ENCODE measurements at places on chromosomes 5 and 9.

DNA sequence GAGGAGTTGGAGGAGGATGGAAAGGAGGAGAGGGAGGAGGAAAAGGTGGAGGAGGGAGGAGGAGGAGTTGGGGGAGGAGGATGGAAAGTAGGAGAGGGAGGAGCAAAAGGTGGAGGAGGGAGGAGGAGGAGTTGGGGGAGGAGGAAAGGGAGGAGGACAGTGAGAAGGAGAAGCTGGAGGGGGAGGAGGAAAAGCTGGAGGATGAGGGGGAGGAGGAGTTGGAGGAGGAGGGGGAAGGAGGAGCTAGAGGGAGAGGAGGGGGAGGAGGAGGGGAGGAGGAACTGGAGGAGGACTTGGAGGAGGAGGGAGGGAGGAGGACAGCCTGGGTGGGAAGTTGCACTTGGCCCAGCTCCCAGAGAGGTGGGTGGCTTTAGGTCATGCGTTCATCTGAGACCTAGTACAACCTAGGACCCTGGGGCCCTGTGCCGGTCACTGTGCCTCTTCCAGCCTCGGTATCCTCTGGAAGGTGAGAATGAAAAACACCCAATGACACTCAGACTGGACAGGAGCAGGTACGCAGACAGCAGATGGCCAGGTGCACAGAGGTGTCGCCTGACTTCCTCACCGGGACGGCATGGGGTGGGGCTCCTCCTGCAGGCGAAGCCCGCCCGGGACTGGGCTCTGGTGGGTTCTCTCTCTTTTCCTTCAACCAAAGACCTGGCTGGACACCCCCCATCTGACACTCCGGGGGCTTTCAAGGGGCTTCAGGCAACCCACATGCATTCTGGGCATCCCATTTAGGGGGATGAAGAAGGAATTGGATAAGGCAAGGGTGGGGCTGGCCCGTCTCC is 12.2 kb upstream of the SLC2A6 start:
- H3K4me3 ChIP-seq: no peak overlapping the region
- H3K27ac ChIP-seq: no peak overlapping the region
- DNase-seq: no peak
- H3K36me3 ChIP-seq: no peaks in the 10 kb centered on the region
- H3K4me1 ChIP-seq: peaks cover 3% of the 10 kb centered on the region

- H3K27ac ChIP-seq: no peak overlapping the region
- H3K4me1 ChIP-seq: no peaks in the 10 kb centered on the region
- peaks cover 96% of the 10 kb centered on the region for H3K36me3 ChIP-seq
- H3K4me3 ChIP-seq: no peak overlapping the region
- no peaks in the 10 kb centered on the region for H3K27me3 ChIP-seq
Measured at GRCh38 chr9:89395931-89396710, 77.8 kb downstream of the SECISBP2 start.

GRCh38 chr9:93587651-93588347 is 11.4 kb downstream of the PHF2 start:
- H3K4me3 ChIP-seq: no peak overlapping the region
- no peaks in the 10 kb centered on the region for H3K36me3 ChIP-seq
- H3K4me1 ChIP-seq: peaks cover 4% of the 10 kb centered on the region
- no peak for DNase-seq

DNA sequence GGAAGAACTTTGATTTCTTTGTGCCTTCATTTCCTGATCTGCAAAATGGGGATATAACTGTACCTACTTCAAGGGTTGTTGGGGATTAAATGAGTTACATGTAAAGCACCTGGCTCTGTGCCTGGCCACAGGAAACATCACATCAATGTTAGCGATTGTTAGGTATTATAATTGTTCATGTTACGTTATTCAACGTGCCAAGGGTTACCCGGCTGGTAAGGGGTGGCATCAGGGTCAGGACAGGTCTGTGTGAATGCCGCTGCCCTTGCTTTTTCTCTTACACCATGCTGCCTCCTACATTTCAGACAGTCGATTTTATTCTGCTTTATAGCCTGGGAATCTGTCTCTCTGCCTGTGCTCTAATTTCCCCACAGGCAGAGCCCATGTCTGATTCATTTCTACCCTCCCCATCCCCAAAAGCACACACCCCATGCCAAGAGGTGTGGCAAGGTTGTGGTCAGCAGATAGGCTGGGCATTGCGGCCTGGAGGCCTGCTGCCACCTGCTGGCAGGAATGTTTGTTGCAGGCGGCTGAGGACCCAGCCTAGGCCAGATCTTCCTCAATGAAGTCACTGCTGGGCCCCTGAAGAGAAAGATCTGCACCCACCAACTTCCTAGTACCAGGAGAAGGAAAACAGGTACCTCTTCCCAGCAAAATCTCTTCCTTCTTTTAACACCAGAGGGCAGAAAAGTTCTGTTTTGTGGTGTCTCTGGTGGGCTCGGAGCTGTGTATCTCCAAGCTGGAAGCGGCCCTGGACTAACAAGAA is 5.3 kb downstream of the ANKS6 start:
- H3K36me3 ChIP-seq: no peaks in the 10 kb centered on the region
- peak; percentile 25 for DNase-seq
- H3K27ac ChIP-seq: no peak overlapping the region
- H3K27me3 ChIP-seq: no peaks in the 10 kb centered on the region
- H3K4me3 ChIP-seq: no peak overlapping the region
- H3K4me1 ChIP-seq: peaks cover 16% of the 10 kb centered on the region

GRCh38 chr5:104513121-104513602 is 950.6 kb upstream of the NUDT12 start:
- H3K4me1 ChIP-seq: no peaks in the 10 kb centered on the region
- no peak overlapping the region for H3K27ac ChIP-seq
- H3K36me3 ChIP-seq: no peaks in the 10 kb centered on the region

DNA sequence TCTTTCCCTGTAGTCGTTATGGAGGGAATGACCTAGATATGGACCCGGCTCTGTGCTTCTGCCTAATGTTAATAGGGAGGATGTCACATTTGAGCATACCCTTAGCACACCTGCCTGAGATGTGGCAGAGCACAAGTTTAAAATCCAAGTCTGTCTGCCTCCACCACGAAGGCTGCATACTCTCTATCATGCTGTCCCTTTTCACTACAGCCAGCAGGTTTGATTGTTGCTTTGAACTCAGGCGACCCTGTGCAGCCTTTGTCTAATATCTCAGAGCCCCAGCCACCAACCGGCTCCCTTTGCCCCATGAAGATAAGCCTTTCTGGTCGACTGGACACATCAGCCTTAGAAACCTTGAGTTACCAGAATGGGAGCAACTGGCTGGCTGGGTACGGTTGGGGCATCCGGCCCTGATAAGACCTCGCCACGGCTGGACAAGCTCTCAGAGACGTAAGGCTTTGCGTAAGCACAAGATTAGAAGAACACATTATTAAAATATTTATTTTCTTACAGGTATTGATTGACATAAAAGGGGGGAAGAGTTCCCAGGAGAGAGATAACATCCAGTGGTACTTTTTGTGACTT is 222.0 kb upstream of the TRIM32 start:
- H3K27ac ChIP-seq: no peak overlapping the region
- H3K27me3 ChIP-seq: no peaks in the 10 kb centered on the region
- no peak overlapping the region for H3K4me3 ChIP-seq
- no peaks in the 10 kb centered on the region for H3K4me1 ChIP-seq
- no peaks in the 10 kb centered on the region for H3K36me3 ChIP-seq
- DNase-seq: no peak

- H3K27ac ChIP-seq: no peak overlapping the region
- H3K27me3 ChIP-seq: no peaks in the 10 kb centered on the region
Measured at GRCh38 chr5:3311433-3311832, 284.2 kb upstream of the IRX1 start.

DNA sequence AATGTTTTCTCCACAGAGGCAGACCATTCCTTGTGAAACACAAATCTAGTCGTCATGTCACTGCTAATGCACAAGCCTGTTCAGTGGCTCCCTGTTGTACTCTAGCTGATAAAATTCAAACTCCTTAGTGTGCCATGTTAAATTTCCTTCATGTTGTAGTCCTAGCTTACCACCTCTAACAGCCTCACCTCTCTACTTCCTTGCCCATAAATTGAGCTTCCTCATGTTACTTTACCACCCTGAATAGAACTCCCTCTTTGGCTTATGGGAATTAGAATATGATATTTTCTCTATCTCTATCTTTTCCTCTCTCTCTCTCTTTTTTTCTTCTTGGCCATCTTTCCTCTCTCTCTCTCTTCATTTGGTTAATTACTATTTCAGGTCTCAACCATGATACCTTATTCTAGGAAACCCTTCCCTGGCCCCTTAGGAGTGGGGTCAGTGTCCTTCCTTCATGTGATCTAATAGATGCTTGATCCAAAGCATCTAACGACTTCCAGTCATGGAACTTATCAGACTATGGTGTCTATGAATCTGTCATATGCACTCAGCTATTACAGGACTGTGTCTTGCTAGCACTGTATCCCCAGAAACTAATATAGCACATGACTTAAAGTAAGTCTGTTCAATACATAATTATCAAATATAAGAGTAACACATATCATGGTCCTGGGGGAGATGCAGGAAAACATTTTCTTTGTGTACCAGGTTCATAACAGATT is 31.5 kb upstream of the ALDH1A1 start:
- no peak for DNase-seq
- H3K27me3 ChIP-seq: no peaks in the 10 kb centered on the region
- H3K4me1 ChIP-seq: no peaks in the 10 kb centered on the region
- no peak overlapping the region for H3K27ac ChIP-seq

GRCh38 chr5:32785611-32786254 is 74.6 kb downstream of the NPR3 start:
- H3K4me1 ChIP-seq: no peaks in the 10 kb centered on the region
- no peaks in the 10 kb centered on the region for H3K36me3 ChIP-seq
- H3K27me3 ChIP-seq: no peaks in the 10 kb centered on the region
- H3K4me3 ChIP-seq: no peak overlapping the region
- H3K27ac ChIP-seq: no peak overlapping the region

DNA sequence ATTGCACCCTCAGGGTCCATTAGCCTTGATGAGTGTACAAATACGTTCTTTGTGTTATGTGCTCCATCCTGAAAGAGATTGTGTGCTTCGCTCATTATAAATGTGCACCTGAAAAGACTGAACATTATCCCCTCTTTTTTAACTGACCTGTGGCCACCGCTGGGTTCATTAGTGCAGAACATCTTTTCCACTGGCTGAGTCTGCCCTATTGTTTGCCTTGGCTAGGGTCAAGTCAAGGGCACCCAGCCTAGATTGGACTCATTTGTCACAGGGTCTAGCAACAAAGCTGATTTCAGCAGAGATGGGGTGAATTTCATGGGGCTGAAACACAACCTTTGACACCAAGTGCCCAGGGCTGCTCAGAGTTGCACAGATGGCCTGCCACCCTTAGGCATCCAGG is 764.1 kb upstream of the ARRDC3 start:
- no peak for DNase-seq
- no peak overlapping the region for H3K4me3 ChIP-seq
- H3K27ac ChIP-seq: no peak overlapping the region
- H3K4me1 ChIP-seq: no peaks in the 10 kb centered on the region
- H3K27me3 ChIP-seq: no peaks in the 10 kb centered on the region

- no peak for DNase-seq
- no peaks in the 10 kb centered on the region for H3K27me3 ChIP-seq
- no peak overlapping the region for H3K27ac ChIP-seq
- no peaks in the 10 kb centered on the region for H3K36me3 ChIP-seq
- no peak overlapping the region for H3K4me3 ChIP-seq
- no peaks in the 10 kb centered on the region for H3K4me1 ChIP-seq
Measured at GRCh38 chr5:133742431-133742988, 130.2 kb upstream of the FSTL4 start.

GRCh38 chr5:173554038-173554955 is 62.2 kb downstream of the BOD1 start:
- H3K4me1 ChIP-seq: no peaks in the 10 kb centered on the region
- no peaks in the 10 kb centered on the region for H3K27me3 ChIP-seq
- no peak overlapping the region for H3K27ac ChIP-seq
- no peak for DNase-seq
- H3K36me3 ChIP-seq: no peaks in the 10 kb centered on the region

GRCh38 chr5:87105577-87105976 is 162.1 kb upstream of the RASA1 start:
- H3K27ac ChIP-seq: no peak overlapping the region
- H3K4me1 ChIP-seq: no peaks in the 10 kb centered on the region
- no peaks in the 10 kb centered on the region for H3K27me3 ChIP-seq
- no peaks in the 10 kb centered on the region for H3K36me3 ChIP-seq

DNA sequence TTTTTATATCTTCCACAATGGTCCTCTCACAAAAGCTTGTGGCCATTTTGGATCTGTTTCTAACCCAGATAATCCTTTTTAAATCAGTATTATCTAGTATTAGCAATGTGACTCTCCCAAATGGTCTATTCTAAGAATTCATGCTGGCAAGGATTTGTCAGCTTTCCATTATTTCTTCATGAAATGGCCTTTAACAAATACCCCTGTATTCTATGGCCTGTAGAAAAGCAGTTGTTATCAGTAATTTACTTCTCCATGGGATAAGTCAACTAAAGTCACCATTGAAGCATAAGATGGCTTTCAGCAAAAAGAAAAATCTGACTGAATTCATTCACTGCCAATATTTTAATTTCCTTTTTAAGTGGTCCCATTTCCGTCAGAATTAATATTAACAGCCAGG is 346.4 kb upstream of the FAM174A start:
- H3K4me1 ChIP-seq: no peaks in the 10 kb centered on the region
- H3K27me3 ChIP-seq: no peaks in the 10 kb centered on the region
- H3K4me3 ChIP-seq: no peak overlapping the region
- DNase-seq: no peak
- H3K27ac ChIP-seq: no peak overlapping the region
- no peaks in the 10 kb centered on the region for H3K36me3 ChIP-seq

DNA sequence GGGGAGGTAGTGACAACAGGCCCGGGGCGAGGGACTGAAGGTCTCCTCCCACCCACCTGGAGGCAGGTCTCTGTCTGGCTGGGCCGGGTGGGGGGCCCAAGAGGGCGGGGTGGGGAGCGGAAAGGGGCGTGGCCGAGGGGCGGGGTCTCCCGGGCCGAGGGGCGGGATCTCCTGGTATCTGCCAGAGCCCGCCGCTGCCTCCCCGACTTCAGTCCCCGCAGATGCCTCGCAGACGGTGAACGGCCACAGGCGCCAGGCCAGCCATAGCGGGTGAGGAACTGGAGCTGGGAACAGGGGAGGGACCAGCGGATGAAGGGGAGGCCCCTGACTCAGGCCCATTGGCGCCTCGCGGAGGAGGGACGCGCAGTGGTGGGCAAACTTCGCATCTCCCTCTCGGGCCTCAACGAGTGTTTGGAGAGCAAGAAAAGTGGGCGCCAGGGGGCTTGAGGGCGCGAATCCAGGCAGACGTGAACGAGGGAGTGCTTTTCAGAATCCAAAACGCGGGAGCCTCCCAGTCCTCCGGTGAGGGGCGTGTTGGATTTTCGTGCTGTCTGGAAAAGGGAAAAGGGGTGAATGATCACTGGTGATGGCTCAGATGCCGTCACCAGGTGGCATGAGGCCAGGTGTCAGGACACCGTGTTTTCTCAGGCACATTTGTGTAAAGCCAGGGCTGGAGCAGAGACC is at the start of gene ADGRD2:
Gene ADGRD2, plus strand, starts transcription at position 211 of the 684 bp plus-strand sequence. CDS start 1,216 bp downstream, outside the sequence.
- no peaks in the 10 kb centered on the region for H3K27me3 ChIP-seq
- no peaks in the 10 kb centered on the region for H3K36me3 ChIP-seq
- H3K4me1 ChIP-seq: no peaks in the 10 kb centered on the region
- no peak for DNase-seq
- H3K27ac ChIP-seq: no peak within 1 kb of the TSS

Data from naive thymus-derived CD4-positive, alpha-beta T cell (primary cell).